ENCODE measurements at places on chromosomes 1 and 21.

GRCh38 chr1:244768186-244768585 lies 67.3 kb upstream of the COX20 start:
- no peak for DNase-seq

- no peak for DNase-seq
These were observed 112.8 kb downstream of the SIM2 start for GRCh38 chr21:36811762-36812161.

GRCh38 chr1:56137521-56138505 lies 441.6 kb downstream of the PLPP3 start:
- DNase-seq = no peak

DNA sequence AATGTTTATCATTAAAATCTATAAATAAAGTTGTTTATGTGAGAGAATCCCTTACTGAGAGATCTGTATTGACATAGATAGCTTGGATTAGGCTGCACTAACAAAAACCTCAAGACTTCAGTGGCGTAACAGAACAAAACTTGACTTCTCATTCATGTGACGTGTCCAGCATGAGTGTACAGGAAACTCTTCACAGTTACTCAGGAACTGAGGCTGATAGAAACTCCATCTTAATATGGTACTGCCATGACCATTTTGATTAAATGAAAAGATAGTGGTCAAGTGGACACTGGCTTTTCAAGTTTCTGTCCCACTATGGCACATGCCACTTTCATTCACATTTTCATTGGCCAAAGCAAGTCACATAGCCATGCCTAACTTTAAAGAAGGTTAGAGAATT lies 3.7 kb downstream of the ST3GAL3 start:
- no peak for DNase-seq

GRCh38 chr1:208183977-208184911 lies 59.9 kb downstream of the PLXNA2 start:
- DNase-seq = no peak

- no peak for DNase-seq
These were observed 20.0 kb downstream of the S100A6 start for GRCh38 chr1:153515504-153516394.

GRCh38 chr1:226308166-226308722 lies 720 bp downstream of the LIN9 start:
- DNase-seq = no peak

GRCh38 chr1:155481741-155482241 lies 80.8 kb downstream of the ASH1L start:
- no peak for DNase-seq

GRCh38 chr1:228544021-228544850 lies 57.1 kb downstream of the RNF187 start:
- no peak for DNase-seq

GRCh38 chr1:155983191-155984024 lies 5.1 kb upstream of the ARHGEF2 start:
- no peak for DNase-seq

DNA sequence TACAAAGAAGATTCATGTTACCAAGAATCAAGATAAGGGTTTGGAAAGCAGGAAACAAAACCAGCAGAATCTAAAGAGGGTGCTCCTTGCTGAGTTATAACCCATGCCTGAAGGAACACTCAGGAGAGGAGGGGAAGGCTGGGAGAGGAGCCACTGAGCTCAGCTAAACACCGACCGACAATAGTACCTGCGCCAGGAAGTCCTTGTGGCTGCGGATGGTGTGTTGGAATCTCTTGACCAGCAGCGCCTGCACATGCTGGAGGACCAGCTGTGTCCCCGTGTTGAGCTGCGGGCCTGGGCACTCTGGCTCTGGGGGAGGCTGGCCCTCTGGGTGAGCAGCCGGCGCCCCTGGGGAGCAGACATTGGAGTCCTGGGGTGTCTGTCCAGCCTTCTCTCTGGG lies 89.4 kb downstream of the ABCA4 start:
- no peak for DNase-seq

DNA sequence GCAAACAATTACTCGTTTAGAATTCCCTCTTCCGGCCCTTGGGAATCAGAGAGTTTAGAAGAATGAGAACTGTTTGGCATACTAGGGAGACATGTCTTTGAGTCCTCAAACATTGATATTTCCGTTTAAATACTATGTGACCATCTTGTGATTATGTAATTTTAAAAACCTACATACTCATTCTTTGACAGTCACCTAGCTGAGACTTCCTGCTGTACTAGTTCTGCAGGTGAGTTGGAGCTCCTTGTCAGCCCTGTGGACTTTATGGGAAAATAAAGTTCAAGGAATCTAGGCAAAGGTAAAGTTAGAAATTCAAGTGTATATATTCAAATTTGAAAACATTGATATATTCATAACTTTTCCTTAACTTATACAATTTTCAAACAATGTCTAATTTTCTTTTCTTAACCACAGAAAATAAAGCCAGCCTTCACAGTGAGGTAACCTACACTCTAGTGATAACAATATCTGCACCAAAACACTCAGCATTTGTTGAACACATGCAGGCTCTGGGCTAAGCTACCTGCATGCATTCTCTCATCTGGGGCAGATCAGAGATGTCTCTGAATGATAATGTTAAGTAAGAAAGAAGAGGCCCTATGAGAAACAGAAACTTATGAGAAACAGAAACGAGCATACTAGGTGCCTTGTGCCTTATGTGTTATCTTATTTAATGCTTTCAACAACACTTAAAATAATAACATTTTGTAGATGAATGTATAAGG lies 67.0 kb upstream of the BACE2 start:
- DNase-seq = no peak

DNA sequence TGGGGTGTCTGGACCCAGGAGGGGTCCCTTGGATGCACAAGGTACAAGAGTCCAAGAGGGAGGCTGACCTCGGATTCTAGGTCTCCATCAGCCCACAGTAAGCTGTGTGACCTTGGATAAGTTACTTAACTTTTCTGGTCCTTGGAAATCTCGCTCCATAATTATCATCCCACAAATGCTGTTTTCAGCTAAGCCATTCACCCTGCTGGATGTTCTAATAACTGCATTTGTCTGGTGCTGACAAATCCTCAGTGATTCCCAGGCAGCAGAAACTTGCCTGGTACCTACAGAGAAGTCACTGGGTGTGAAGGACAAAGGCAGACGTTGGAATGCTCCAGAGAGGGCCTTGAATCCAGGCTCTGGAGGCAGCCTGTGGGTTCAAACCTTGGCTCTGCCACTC lies 89.7 kb downstream of the IGSF21 start:
- DNase-seq = no peak

- no peak for DNase-seq
These were observed 11.1 kb downstream of the COL18A1 start for GRCh38 chr21:45415943-45416611.

- no peak for DNase-seq
These were observed 35.1 kb downstream of the LRRC42 start for GRCh38 chr1:53981220-53981619.

GRCh38 chr1:225595974-225596551 lies 56.9 kb downstream of the ENAH start:
- no peak for DNase-seq

GRCh38 chr1:245742896-245743295 lies 588.1 kb downstream of the KIF26B start:
- DNase-seq = no peak

- DNase-seq = no peak
These were observed 17.6 kb downstream of the NPHP4 start for GRCh38 chr1:5974631-5975030.

- DNase-seq = no peak
These were observed 110.3 kb downstream of the DUSP10 start for GRCh38 chr1:221631556-221631955.

DNA sequence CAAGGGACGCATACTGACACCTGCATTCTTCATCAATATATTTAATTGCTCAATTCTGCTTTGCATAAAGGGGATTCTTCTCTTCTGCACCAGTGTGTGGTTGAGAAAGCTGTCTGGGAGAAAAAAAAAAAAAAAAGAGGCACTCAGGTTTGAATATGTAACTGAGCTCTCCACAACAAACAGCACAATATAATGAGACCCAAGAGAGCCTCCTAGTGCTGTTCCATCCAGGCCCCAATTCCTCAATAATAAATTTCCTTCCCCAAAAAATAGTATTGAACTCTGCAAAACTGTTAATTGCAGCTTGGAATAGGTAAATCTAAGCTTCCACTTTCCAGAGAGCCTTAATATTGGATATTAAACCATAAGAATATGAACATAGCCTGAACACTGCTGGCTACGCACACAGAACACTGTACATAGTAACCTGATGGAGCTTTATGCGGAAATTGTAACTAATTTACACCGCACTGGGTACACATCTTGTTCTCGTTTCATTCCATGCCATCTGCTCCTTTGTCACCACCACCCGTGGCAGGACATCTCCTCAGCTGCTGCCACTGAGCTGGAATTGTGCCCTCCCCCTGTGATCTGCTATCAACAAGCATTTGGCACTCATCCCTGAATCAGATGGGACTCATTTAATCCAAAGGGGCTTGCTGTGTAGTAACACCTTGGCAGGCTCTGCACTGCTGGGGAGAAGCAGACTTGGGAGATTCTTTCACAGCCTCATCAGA lies 272.0 kb downstream of the HHIPL2 start:
- DNase-seq = no peak

- DNase-seq = no peak
These were observed 9.0 kb downstream of the IFNAR2 start for GRCh38 chr21:33238565-33239255.

GRCh38 chr1:210685295-210685650 lies 356.6 kb downstream of the HHAT start:
- DNase-seq = no peak

DNA sequence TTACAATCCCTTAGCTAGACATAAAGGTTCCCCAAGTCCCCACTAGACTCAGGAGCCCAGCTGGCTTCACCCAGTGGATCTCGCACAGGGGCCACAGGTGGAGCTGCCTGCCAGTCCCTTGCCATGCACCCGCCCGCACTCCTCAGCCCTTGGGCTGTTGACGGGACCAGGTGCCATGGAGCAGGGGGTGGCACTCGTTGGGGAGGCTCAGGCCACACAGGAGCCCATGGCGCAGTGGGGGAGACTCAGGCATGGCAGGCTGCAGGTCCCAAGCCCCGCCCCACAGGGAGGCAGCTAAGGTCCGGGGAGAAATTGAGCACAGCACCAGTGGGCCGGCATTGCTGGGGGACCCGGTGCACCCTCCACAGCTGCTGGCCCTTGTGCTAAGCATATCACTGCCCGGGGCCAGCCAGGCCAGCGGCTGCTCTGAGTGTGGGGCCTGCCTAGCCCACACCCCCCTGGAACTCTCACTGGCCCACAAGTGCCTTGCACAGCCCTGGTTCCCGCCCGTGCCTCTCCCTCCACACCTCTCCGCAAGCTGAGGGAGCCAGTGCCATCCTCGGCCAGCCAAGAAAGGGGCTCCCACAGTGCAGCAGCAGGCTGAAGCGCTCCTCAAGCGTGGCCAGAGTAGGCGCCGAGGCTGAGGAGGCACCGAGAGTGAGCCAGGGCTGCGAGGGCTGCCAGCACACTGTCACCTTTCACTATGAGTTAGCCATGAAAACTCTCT lies 117.8 kb downstream of the LIPI start:
- DNase-seq = no peak

DNA sequence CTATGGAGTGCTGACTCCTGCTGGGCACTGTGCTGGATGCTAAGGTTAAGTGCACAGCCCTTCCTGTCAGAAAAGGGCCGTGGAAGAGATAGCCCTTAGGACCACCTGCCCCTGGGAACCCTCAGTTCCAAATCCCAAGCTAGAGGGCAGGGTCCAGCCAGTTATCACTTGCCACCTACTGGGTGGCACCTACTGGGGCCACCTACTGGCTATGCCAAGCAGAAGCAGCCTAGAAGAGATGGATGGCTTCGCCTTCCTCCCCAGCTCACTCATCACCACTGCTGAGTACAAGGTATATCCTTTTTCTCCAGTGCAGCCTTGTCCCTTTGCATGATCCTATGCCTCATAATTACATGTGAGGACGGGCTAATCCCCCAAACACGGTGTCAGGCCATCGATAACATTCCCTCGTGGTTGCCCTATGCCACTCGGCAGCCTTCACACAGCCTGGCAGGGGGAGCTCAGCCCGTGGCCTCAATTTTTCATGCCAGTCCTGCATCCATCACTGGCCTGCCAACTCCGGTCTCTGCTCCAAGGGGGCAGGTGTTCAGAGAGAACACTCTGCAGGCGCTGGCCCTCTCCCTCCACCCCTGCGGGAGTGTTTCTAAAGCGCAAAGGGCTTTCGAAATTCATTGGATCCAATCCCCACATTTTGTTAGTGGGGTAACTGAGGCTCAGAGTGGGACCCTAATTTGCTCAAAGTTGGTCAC lies 49.0 kb downstream of the SYT2 start:
- DNase-seq = no peak

DNA sequence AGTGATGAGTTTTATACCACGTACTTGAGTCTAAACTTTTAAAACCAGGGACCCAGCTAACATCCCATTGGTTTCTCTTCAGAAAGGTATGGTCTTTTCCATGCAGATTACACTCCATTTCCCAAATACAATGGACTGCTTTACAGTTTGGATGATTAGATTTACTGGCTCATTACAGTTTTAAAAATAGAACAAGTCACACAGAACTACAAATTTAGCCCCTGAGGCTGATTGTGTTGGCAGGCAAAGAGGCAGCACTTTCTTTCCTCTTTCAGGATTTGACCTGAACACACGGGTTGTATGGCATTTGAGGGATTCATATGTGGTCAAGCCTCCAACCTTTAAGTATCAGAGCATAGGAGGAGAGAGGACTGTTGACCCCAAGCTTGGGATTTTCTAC lies 21.8 kb upstream of the VTCN1 start:
- no peak for DNase-seq

DNA sequence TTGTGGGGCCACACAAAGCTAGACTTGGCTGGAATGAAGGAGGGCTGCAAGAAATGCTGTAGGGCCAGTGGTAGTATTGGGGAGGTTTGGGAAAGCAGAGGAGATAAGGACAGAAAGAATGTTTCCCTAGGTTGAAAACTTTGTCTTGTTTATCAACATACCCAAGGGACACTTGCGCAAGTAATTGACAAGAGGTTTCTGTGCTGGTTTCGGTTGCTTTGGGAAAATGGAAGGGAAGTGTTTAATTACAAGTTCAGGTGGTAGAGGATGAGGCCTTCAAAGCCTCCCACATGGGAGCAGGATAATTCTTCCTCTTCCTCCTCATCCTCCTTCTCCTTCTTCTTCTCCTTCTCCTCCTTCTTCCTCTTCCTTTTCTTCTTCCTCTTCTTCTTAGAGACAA lies 182.1 kb upstream of the LMO4 start:
- DNase-seq = no peak

DNA sequence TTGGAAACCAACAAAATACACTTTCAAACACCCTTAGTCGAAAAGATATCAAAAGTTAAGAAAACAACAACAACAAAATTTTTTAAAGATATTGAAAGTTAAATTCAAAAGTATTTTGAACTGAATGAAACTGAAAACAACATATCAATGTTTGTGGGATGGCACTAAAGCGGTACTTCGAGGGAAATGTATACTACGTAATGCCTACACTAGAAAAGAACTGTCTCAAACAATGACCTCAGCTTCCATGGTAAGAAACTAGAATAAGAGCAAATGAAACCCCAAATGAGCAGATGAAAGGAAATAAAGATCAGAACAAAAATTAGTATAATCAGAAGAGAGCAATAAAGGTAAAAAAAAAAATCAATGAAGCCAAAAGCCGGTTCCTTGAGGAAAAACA lies 6.1 kb downstream of the CBR1 start:
- no peak for DNase-seq

GRCh38 chr21:43775190-43775589 lies 918 bp downstream of the CSTB start:
- DNase-seq = no peak

GRCh38 chr1:18182398-18183160 lies 75.0 kb downstream of the IGSF21 start:
- DNase-seq = no peak
